ENCODE measurements at places on chromosomes 5 and 9. TPM values are rescaled to one million over a fixed set of nuclear protein-coding genes. Genes with fewer than 3 reads are reported as not detected.

DNA sequence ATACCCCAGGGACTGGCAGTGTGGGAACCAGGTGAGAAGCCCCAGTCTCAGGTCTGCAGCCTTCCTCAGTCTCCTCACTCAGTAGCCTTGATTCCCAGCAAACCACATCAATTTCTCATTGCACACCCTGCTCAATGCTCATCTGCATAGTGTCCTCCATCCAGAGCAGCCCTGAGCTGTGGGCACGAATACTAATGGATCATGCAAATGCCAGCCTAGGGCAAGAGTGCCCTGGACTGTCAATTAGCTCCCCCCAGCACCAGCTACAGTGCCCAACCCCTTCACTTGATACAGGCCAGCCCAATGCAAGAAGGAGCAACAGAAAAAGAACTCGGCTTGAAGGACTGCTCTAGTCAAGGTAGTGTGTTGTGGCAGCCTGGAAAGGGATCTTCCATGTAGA is 9.8 kb upstream of the KCNIP1 start:
- H3K27me3 ChIP-seq: no peaks in the 10 kb centered on the region
- no peak overlapping the region for H3K27ac ChIP-seq
- peaks cover 19% of the 10 kb centered on the region for H3K4me1 ChIP-seq
- DNase-seq: no peak

DNA sequence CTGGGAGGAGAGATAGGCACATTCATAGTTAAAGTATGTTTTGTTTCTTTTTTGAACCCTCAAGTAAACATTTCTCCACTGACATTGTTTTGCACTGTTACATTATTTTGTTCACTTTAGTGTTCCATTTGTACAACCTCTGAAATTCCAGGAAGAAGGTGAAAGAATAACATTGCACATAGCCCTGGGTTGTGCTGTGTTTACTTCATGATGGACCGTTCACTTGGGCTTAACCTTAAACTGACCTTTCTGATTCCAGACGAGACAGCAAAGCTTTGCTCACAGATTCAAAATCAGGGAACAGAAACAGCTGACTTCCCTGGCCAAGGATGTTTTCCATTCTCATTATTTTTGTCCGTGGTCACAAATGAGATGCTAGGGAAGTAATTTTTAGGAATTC is 42.8 kb upstream of the GDNF start:
- H3K27me3 ChIP-seq: no peaks in the 10 kb centered on the region
- H3K4me3 ChIP-seq: no peak overlapping the region
- no peaks in the 10 kb centered on the region for H3K4me1 ChIP-seq
- no peaks in the 10 kb centered on the region for H3K36me3 ChIP-seq

DNA sequence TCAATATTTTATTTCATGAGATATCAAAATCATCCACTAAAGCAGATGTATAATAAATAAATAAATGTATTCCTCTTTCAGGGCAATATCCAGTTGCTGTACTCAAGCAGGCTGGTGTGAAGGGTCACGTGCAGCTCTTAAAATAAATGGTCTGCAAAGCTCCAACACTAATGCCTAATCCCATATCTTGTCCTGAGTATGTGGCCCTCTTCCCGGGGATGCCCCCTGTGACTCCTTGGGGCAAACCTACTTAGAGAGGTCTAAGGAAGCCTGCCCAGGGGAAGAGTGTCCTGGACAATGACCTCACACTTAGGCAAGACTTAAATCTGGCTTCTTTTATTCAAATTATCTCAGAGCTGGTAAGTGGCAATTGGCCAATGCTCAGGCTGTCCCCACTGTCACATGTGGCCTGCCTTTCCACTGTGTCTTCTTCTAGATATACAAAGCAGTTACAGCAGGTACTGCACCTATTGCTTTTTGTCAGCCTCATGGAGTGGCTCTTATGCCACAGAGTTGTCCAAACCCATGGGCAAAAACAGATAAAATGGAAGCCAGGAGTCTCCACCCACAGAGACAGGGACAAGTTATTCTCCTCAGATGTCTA is 55.3 kb downstream of the SEMA5A start:
- DNase-seq: no peak
- no peak overlapping the region for H3K4me3 ChIP-seq
- H3K27ac ChIP-seq: no peak overlapping the region
- H3K27me3 ChIP-seq: no peaks in the 10 kb centered on the region

DNA sequence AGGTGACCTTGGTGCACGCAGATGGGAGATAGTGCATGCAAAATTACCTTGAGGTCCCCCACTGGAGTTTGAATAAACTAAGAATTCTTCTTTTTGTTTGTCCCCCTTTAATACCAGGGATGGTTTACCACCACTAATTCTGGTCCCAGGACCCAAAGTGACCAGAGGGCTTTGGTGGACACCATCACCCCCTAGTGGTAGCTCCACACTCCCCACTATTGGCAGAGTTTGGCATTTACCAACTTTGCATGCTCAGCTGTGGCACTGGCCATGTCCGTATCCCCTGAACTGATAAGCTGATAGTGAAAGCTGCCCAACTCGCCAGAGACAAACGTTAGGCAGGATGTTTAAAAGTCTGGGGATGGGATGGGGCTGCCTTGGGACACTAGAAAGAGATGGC is 3.3 kb downstream of the ASTN2 start:
- no peaks in the 10 kb centered on the region for H3K36me3 ChIP-seq
- no peak overlapping the region for H3K4me3 ChIP-seq
- DNase-seq: no peak
- no peak overlapping the region for H3K27ac ChIP-seq

The CKS2 gene
- 5.4 TPM for total RNA-seq

The HTR4 gene
- total RNA-seq: not detected

The GADD45G gene
- 9.9 TPM for total RNA-seq

GRCh38 chr5:98962587-98962986 is 33.8 kb upstream of the CHD1 start:
- H3K36me3 ChIP-seq: no peaks in the 10 kb centered on the region
- H3K27me3 ChIP-seq: no peaks in the 10 kb centered on the region

- no peaks in the 10 kb centered on the region for H3K4me1 ChIP-seq
- DNase-seq: no peak
- no peaks in the 10 kb centered on the region for H3K27me3 ChIP-seq
- no peaks in the 10 kb centered on the region for H3K36me3 ChIP-seq
- H3K27ac ChIP-seq: no peak overlapping the region
- no peak overlapping the region for H3K4me3 ChIP-seq
These were observed 362.9 kb downstream of the TRIM32 start for GRCh38 chr9:117050007-117050406.

- no peaks in the 10 kb centered on the region for H3K4me1 ChIP-seq
- no peaks in the 10 kb centered on the region for H3K27me3 ChIP-seq
- H3K27ac ChIP-seq: no peak overlapping the region
These were observed 569.5 kb downstream of the PSAT1 start for GRCh38 chr9:78866207-78867132.

The FOXD4L4 gene
- total RNA-seq: not detected

DNA sequence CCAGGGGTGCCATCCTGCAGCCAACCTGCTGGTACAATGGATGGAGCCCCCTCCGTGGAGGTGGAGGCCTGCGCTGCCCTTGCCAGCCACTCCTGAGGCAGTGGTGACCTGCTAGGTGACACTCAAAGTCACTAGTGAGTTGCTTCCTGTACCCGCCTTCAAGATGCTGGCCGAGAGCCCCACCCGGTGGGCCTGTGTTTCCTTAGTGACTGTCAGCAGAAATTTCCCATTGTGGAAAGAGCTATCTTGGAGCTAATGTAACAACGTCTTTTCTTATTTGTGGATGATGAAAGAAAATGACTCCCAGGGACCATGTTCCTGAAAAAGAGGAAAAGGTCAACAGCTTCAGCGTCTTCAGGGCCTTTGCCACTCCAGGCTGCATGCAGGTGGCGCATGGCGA is 117.0 kb upstream of the BOD1 start:
- H3K4me3 ChIP-seq: no peak overlapping the region
- H3K36me3 ChIP-seq: no peaks in the 10 kb centered on the region
- H3K27ac ChIP-seq: no peak overlapping the region
- no peaks in the 10 kb centered on the region for H3K4me1 ChIP-seq
- no peaks in the 10 kb centered on the region for H3K27me3 ChIP-seq
- no peak for DNase-seq

DNA sequence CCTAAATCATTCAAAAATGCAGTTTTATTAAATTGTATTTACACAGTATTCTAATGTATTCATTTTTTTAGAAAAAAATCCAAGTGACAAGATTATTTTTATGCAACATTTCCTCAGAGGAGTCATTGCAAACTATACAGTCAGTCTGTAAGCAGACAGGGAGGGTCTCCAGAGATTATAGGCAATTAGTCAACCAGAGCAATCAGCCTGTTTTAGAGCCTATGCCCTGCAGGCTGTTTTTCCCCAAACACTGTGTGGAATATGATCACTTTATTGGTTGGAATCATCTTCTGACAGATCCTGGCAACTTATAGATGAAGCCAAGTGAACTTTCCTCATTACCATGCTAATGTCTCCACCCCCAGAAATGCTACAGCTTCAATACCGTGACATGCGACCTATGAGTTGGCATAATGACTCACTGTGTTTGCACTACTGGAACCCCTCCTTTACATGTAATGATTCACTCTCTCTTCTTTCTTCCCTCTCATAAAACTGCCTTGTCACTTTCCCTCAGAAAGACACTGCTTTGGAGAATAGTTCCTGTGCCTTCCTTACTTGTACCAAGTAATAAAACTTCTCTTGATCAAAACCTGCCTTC is 577.7 kb upstream of the FTMT start:
- H3K4me3 ChIP-seq: no peak overlapping the region
- H3K36me3 ChIP-seq: no peaks in the 10 kb centered on the region
- H3K27me3 ChIP-seq: no peaks in the 10 kb centered on the region

DNA sequence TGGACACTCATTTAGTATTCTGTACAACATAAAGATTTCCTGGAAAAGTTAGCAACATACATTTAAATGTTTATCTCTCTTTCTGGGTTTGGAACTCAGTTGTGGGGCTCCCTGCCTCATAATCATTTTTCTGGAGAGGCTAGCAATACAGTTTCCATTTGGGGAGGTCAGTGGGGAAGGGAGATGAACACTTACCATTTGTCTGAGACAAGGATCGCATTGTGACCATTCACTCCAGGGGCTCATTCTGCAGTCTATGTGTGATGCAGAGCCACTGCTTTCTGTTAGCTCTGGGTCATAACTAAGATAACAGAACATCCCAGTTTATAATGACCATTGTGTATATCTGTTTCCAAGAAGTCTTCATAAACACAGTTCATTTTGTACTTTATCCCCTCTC is 22.4 kb downstream of the C9 start:
- H3K27me3 ChIP-seq: no peaks in the 10 kb centered on the region
- H3K27ac ChIP-seq: no peak overlapping the region
- DNase-seq: no peak

The OR13D1 gene
- not detected for total RNA-seq

DNA sequence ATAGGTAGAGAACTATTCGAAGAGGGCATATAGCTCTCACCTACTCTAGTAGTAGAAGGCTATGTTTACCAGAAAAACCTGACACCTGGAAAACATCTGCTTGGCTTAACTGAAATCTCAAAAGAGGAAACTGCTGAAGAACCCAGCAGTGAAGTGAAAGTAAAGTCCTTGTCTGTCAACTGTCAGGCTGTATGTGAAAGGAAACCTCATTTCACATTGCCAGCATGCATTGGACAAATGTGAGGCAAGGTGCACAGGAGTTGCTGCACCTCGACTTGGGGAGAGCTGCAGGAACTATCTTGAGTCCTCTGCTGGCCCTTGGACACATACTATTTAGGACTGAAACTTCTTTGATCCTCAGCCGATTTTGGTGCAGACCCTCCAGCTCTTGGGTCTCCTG is 53.3 kb downstream of the NREP start:
- no peaks in the 10 kb centered on the region for H3K4me1 ChIP-seq
- no peak overlapping the region for H3K4me3 ChIP-seq
- no peak for DNase-seq

Data from heart left ventricle (tissue), 16 donors.